ENCODE measurements at places on chromosomes 2 and 18. TPM values are rescaled to one million over a fixed set of nuclear protein-coding genes. Genes with fewer than 3 reads are reported as not detected.

SKA1 gene
- 3.5 TPM for total RNA-seq

PIAS2 gene
- total RNA-seq: 11.8 TPM

DES gene
- 0.15 TPM for total RNA-seq

TUBB8B gene
- total RNA-seq: not detected

L3MBTL4 gene
- total RNA-seq: under 0.01 TPM

TMEM169 gene
- total RNA-seq: 0.47 TPM

TTR gene
- not detected for total RNA-seq

KIAA2012 gene
- under 0.01 TPM for total RNA-seq
